ENCODE measurements at places on chromosomes 7 and 10.

GRCh38 chr10:49115015-49115795 lies at the start of gene VSTM4:
Gene VSTM4, minus strand, starts transcription at chr10:49115522. Its CDS starts 37 bp downstream, at chr10:49115485.
- DNase-seq, result no peak

DNA sequence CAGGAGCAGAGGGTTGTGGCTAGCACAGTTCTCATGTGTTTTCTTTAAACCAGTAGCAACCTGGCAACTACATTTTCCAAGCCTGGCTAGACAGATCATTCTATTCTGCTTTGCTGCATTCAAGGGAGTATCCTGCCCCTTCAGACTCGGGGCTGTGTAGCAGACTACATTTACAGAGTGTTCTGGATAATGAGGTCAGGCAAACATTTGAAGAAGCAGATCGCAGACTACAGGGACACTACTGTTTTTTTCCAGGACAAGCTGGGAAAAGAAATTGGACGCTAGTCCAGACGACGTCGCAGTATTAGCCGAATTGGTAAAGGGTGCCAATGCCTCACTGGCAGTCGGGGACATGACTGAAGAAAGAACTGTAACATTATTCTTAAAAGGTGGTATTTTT lies 61.0 kb upstream of the PAPSS2 start:
- no peak for DNase-seq

DNA sequence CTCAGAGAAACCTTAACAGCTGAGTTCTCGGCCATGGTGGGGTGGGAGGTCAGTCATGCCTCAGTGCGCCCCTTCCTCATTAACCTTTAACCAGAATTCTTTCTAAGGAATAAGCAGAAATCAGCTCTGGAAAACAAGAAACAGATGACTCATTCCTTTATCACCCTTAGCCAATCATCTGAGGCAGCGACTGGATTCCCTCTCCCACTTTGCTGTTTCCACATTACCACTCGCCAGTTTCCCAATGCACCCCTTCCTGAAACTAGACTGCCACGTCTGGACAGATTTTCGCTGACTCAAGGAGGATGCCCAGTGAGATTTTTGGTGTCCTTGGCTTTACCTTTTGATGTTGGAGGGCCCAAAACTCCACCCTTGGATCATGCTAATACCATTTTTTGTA lies 223.8 kb downstream of the PLXDC2 start:
- no peak for DNase-seq

DNA sequence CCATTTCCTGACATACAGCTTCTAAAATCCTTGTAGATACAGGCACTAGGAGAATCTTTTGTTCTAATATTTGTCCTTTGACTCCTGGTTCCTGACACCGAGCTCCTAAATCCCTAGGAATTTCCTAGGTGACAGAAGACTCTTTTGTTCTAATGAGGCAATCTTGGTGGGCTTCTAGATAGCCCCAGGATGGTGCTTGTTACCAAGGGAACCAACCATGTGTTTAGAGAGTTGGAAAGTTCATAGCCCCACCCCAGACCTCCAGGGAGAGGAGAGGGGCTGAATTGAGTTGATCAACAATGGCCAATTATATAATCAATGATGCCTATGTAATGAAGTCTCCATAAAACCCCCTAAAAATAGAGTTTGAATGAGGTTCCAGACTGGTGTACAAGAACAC lies 145.1 kb downstream of the JMJD1C start:
- no peak for DNase-seq

GRCh38 chr10:5694573-5694972 lies 9.9 kb downstream of the TASOR2 start:
- no peak for DNase-seq

- DNase-seq, result no peak
These were observed 123.7 kb downstream of the NSUN6 start for GRCh38 chr10:18527687-18528086.

DNA sequence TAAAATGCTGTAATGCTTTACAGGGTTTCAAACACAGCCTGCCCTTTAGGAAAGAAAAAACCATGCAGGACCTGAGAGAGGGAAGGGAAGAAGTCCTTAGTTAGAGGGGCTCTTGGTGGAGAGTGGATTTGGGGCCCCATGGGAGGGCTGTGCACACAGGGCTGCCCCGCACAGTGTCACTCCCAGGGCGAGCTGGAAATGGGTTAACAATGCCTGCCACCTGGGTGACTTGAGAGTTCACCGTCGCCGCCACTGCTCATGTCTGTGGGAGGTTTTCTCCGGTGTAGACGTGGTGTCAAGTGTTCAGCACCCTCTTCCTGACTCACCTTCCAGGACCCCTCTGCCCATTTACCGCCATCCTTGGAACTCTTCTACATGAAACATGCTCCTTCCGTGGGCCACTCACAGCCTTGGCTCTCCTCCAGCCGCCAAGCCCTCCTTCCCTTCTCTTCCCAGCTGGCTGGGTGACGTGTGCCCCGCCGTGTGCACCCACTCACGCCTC lies 686.4 kb downstream of the SDK1 start:
- no peak for DNase-seq

DNA sequence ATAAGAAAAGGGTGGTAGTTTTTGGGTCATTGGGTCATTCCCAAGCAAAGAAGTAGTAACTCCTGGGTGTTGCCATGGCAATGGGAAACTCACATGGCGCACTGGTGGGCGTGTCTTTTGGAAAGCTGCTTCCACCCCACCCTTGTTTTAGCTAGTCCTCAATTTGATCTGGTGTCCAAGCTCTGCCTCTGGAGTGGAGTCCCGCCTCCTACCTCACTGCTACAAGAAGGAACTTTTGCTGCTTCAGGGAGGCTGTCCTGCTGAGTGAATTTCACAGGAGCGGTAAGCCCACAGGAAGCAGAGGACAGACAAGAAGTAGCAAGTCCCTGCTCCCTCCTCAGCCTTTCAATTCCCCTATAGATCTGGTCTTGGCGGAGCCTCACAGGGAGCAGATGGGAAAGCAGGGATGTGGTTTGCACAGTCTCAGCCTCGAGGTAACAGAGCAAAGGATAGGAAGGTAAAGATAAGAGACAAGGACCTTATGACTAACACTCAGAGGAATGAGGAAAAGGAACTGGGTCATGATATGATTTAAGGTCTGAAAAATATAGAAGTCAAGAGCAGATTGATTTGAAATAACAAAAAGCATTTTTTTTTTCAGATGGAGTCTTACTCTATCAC lies 700.3 kb downstream of the TNS3 start:
- DNase-seq, result no peak

- no peak for DNase-seq
These were observed 288.6 kb upstream of the PHF14 start for GRCh38 chr7:10685040-10685439.

DNA sequence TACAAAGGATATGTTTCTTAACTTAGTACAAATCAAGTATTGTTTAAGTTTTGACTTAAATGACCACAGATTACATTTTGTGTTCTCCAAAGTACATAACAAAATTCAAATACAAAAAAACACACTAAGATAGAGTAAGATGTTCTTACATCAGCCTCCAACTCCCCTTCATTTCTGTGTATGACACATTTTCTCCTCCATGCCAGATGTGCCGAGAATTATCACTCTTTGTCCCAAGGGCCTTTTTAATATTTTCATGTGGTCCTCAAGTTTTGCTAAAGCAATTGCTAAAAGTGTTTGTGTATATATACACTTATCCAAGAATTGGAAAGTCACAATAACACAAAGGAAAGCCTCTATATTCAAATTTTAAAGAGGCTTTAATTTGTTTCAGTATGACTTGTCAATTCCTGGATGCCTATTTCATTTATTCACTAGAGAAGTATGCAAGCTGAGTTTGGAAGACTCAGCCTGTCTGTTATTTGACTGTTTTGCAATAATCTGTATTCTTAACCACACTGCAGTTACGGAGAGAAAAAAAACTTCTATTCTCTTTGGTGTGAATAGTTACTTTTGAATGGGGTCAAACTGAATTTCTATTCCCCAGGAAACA lies 586.4 kb upstream of the SEMA3D start:
- DNase-seq, result no peak

- no peak for DNase-seq
These were observed 78.9 kb upstream of the EGR2 start for GRCh38 chr10:62895063-62895462.

DNA sequence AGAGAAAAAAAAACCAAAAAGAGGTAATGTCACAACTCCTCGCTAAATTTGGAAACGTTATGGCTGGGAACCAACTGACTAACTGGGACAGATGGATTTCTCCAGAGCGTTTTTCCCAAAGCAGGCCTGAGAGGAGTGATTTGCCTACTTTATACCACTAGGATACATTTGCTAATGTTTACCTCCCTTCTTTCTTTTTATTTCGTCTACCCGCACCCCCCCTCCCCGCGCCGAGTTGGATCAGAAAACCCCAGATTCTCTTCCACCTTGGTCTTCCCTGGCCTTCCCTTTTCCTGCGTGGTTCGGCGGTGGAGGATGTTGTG lies 7.2 kb downstream of the CPA2 start:
- no peak for DNase-seq

GRCh38 chr10:77359950-77360520 lies 277.6 kb downstream of the KCNMA1 start:
- DNase-seq, result no peak

DNA sequence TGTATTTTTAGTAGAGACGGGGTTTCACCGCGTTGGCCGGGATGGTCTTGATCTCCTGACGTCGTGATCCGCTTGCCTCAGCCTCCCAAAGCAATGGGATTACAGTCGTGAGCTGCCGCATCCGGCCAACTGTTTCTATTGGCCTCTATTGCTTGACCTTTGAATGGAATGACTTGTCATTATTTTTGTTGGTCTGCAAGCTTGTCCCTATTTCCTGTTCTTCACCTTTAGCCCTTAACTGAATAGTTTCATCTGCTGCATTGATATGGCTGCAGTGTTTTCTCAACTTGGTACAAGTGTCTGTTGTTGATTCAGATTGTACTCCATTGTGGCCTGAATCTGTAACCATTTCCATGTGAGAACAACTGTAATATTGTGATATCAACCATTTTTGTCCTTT lies 105.5 kb downstream of the POLL start:
- no peak for DNase-seq

DNA sequence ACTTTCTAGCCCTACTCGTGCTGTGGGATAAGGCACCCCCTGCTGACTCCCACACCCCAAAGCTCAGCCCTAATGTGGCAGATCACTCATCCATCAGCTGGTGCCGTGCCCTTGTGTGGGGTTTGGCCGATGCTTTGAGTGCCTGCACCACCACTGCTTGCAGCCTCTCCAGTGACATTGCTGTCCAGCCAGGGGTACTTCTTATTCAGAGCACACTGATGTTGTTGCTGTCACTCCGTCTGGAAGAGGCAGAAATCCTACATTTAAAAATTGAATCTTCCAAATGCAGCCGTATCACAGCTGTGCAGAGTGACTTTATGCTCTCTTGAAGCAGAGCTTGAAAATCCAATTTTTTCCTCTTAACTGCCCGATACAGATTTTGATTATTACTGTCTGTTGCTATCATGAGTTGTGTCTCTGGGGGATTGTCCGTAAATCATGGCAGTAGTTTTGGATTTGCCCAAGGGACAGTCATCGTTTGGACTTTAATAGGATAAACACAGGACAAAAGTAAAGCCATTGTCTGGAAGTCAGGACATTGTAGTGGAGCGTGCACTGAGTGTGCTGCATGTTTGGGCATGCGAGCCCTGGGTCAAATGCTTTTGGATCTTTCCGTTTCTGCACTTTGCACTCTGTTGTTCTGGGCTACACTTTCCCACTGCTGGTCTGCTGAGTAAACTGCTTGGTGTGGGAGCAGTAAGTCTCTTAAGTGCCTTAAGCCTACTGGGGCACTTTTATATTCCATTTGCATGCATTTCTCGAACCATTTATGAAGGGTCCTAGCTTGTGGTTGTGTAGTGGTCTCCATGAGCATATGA lies 128.2 kb downstream of the DOCK1 start:
- no peak for DNase-seq

DNA sequence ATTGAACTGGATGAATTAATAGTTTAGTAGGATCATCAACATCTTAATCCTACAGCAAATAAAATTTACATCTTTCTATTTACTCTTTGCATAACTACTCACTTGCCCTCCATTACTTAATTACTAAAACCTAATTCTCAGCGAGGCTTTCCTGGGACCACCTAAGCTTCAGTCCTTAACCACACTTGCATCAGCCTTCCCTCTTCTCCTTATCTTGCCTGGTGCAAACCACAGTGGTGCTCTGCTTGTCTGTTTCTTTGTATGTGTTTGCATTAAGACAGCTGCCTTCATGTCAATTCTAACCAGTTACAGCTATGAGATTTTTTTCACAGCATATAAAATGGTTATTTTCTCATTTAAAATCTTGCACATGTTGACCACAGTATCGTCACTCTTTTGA lies 72.6 kb upstream of the ZNF92 start:
- DNase-seq, result no peak

GRCh38 chr7:100888291-100888987 lies 1.1 kb downstream of the UFSP1 start:
- DNase-seq, result no peak

DNA sequence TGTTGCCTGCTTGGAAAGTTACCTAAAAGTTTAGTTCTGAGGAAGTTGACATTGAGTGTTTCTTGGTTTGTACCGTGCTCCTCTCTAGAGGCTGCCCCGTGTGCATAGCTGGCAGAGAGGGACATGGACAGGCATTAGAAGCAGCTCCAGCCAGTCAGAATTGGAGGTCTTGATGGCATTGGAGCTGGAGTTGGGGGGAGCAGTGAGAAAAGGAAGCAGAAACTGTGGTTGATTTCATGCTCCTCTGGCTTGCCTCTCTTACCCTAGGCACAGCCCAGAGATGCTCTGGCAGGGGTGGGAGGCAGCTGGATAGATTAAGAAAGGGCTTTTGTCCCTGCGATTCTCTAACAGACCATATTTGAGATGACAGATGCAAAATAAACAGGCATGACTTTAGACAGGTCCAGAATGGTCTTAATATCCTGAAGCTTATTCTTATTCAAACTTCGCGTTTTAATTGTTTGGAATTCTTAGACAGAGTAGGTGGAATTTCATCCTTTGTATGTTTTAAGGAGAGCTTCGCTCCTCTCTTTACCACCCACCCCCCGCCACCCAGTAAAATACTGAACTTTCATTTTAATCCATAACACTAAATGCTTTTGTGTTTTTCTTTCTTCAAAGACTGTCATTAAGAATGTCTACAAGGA lies 73.5 kb upstream of the GLCCI1 start:
- DNase-seq, result no peak

- DNase-seq, result no peak
These were observed 167.8 kb upstream of the ITGB1 start for GRCh38 chr10:33125522-33126517.

DNA sequence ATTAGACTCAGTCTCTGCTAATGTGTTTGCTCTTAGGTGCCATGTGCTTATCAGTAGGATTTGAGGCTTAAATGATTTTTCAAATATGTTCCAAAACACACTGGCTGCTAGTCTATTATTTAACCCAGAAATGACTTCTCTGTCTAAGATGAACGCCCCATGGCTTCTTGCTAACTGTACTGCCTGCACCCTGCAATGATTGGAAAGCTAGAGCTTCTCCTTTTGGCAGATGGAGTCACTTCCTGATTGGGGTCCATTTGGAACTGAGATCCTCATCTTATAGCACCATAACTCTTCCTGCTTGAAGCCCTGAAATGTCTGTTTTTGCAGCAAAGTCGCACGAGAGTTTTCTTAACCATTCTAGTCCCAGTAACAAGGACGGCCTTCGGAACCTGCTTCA lies 186.5 kb upstream of the ADO start:
- no peak for DNase-seq
